ENCODE measurements at places on chromosomes 13 and 19.

DNA sequence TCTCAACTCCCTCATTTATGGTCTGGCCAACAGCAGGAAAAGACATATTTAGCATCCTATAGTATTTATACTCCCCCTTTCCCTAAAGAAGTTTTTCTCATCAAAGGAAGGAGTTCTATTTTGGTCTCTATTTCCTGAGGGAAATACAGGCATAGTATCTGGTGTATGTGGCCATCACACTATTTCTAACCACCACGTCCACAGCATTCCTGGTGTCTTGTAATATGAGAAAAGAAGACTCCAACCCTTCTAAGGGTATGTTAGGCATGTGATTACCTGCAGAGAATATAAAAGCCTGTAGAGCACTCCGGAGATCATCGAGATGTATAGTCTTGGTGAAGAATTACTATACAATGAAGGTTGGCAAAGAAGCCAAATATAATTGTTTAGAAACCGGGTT, 137.4 kb downstream of the VWA8 start:
- no peak for DNase-seq

DNA sequence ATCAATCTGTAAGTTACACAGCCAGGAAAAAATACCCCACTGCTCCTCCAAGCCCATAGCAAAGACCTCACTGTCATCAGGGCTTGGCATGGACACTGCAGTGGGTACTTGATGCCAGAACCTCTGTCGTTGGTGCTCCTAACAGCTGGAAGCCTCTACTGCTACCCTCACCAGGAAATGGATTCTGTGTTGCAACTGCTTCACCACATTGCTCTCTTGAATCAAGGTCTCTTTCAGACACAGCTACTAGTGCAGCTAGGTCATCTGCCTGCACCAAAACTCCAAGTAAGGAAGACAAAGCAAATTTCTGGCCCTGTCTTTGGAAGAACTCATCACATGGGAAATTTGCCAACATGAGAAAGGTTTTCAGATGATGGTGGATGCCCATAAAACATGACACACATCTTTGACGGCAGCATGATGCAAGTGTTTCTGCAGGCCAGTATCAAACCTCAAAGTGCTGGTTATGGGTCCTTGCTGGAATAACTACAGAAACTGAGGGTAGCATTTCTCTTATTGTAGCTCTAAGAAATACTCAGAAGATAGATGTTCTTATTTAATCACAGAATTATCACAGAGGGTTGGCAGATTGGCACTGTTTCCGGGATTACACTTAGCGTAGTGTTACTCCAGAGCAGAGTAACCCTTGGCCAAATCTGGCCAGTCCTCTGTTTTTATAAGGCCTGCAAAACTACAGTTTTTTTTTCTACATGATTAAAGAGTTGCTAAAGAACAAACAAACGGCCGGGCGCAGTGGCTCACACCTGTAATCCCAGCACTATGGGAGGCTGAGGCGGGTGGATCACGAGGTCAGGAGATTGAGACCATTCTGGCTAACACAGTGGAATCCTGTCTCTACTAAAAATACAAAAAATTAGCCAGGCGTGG, 12.9 kb upstream of the PCCA start:
- no peak for DNase-seq

- peak; percentile 89 for DNase-seq
These were observed 48.0 kb upstream of the ADGRE5 start for GRCh38 chr19:14333101-14333871.

- no peak for DNase-seq
These were observed 318.3 kb downstream of the NDFIP2 start for GRCh38 chr13:79799059-79799867.

- DNase-seq = no peak
These were observed 36.7 kb downstream of the USPL1 start for GRCh38 chr13:30654430-30654829.

DNA sequence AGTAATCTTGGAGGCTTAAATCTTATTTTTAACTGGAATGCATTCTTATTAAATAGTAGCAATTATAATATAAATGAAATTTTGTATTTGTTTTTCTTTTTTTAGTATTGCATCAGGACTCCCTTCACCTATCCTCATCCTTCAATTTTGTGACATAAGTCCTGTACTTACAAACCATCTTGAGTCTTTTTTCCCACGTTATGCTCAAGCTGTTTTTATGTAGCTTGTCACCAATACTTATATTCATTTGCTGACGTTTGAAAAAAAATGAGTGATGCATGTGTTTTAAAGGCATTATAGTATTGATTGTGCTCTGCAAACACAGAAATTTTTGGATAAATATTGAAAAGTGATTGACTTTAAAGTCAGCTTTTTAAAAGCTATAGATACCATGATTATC, 888 bp downstream of the GPR18 start:
- DNase-seq = no peak
